ENCODE measurements at places on chromosomes 7 and 10.
A peak's percentile ranks its signal among the peaks of the same experiment; 100 is the strongest.

DNA sequence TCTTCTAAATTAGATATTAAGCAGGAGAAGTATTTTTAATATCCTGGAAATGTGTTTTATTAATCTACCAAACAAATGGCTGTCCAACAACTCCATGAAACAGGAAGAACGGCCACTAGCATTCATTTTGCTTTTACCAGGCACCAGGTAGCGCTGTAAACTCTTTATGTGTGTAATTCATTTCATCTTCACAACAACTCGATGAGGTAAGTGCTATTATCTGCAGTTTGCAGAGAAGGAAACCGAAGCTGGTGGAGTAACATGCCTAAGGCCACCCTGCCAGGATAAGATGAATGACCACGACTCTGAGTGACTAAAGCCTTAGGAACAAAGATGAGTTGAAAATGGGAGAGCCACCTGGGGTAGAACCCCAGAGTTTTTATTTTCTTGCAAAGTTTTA is 101.2 kb downstream of the KIAA1217 start:
- no peak for DNase-seq

- no peak for DNase-seq
These were observed 37.3 kb downstream of the HBP1 start for GRCh38 chr7:107206136-107206535.

- DNase-seq: no peak
These were observed 140.4 kb upstream of the NPY start for GRCh38 chr7:24143547-24143946.

DNA sequence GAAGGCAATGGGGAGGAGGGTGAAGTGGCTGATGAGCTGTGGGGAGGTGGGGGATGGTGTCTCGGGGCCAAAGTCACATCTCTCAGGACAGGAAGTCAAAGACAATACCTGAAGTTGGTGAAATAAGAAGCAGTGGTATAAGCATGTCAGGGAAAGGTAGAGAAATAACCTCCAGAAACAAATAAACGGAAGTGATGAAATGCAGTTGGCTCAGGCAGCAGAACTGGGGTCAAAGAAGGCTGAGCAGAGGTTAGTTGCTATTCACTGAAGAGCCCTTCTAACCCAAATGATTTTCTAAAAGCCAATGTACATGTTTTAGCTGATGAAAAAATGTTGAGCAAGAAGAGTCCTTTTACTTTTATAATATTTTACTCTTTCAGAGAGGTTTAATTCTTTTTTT is 78.6 kb upstream of the ADRB1 start:
- DNase-seq: no peak

DNA sequence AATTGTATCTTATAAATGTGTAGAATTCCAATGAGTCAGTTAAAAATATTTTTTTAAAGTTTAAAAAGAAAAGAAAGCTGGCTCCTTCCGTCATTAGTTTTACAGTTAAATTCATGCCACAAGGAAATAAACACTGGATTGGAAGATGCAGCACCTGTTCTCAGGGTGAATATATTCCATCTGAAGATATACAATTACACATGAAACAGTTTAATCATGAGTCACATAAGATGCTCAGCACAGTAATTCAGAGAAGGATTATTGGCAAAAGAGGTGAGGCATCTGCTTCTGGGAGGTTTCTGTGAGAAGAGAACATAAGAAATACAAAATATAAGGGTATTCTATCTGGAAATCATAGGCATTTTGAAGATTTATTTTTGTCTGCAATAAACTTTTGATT is 376.5 kb upstream of the SORCS1 start:
- no peak for DNase-seq

DNA sequence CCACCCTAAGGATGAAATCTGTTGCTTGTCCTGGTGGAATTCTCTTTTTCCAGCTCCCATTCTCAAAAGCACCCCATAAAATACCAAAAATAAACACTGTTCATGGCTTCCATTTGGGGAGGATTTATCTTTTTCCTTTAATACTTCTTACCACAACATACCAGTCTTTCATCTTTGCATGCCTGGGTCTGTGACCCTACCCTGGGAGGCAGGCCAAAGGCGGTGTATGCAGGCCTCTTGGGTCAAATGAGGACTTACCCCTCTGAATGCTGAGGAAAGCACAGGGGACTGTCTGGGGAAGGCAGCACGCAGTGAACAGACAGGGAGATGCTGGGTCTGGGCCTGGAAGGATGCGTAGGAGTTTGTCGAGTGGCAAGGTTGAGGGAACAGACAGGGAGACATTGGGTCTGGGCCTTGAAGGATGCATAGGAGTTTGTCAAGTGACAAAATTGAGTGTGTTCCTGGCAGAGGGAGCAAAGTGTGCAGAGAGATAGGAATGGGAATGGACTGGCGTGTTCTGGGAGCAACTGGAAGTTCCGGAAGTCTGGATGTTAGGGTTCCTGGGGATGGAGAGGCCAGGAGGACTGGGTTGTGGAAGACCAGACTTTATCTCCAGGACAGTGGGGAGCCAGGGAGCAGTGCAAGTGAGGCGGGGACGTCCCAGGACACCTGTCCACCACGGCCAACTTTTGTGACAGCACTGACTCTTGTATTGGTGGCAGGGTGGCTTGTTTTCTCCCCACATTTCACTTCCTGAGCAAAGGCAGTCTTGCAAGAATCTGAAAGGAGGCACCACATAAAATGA is 40.8 kb downstream of the MYL10 start:
- no peak for DNase-seq

GRCh38 chr10:119443970-119444660 is 98.4 kb downstream of the RGS10 start:
- DNase-seq: no peak

GRCh38 chr10:74981831-74982633 is 129.4 kb upstream of the SAMD8 start:
- DNase-seq: no peak

- DNase-seq: no peak
These were observed 93.5 kb downstream of the PAXIP1 start for GRCh38 chr7:154909241-154910105.

DNA sequence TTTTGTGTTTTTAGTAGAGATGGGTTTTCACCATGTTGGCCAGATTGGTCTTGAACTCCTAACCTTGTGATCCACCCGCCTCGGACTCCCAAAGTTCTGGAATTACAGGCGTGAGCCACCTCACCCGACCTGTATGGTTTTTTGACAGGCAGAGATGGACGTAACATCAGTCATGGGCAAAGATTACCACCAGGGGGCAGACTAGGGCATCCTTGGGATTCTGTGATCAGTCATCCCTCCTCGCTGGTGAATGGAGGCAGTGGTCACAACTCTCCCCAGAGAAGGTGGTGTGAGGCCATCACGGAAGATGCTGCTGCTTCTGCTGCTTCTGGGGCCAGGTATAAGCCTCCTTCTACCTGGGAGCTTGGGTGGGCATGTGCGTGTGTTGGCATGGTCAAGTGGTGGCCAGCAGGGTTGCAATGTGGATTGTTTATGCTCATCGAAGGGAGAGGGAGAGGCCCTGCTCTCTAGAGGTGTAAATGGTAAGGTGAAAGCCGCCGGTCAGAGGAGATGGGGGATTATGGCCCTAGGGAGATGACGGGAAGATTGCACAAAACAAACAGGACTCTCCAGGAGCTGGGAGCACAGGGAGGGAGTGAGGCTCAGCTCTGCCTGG is 122.7 kb upstream of the PRSS1 start:
- DNase-seq: peak; percentile 4

- DNase-seq: no peak
These were observed 67.5 kb downstream of the PWWP2B start for GRCh38 chr10:132464256-132465192.

GRCh38 chr7:106039486-106040060 is 72.5 kb downstream of the SYPL1 start:
- DNase-seq: no peak

- DNase-seq: no peak
These were observed 337.6 kb downstream of the CCSER2 start for GRCh38 chr10:84665883-84666463.

GRCh38 chr7:4174451-4174850 is 507.6 kb upstream of the FOXK1 start:
- DNase-seq: no peak

GRCh38 chr7:155276800-155277375 is 20.8 kb upstream of the INSIG1 start:
- no peak for DNase-seq

DNA sequence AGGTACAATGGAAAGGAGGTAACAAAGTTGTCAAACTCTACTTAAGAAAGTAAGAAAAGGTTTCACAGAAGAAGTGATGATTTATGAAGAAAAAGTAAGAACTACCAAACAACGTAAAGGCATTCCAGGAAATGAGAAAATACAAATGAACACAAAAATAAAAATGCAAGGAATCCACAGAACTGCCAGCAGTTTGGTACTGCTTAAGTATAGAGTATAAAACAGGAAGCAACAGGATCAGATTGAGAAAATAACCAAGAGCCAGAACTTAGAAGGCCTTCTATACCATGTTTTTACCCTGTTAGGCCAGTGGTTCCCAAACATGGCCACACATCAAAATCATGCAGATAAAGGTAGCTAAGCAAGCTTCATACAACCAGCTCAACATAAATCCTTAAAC is 9.2 kb downstream of the NDUFA5 start:
- no peak for DNase-seq

DNA sequence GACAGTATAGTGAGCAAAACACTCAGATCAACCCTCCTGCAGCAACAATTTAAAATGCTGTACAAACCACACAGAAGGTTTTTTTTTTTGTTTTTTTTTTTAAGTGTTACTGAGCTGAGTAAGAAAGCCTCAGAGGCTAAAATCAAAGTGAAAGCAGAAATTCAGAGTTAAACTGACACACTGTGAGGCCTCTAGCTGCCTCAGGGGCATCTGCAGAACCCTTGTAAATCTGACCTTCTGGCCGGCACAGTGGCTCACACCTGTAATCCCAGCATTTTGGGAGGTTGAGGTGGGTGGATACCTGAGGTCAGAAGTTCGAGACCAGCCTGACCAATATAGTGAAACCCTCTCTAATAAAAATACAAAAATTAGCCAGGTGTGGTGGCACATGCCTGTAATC is 7.4 kb upstream of the GNA12 start:
- DNase-seq: no peak

GRCh38 chr7:1200045-1200444 is 32.6 kb upstream of the UNCX start:
- no peak for DNase-seq

GRCh38 chr7:6530626-6531491 is 20.4 kb downstream of the GRID2IP start:
- no peak for DNase-seq

DNA sequence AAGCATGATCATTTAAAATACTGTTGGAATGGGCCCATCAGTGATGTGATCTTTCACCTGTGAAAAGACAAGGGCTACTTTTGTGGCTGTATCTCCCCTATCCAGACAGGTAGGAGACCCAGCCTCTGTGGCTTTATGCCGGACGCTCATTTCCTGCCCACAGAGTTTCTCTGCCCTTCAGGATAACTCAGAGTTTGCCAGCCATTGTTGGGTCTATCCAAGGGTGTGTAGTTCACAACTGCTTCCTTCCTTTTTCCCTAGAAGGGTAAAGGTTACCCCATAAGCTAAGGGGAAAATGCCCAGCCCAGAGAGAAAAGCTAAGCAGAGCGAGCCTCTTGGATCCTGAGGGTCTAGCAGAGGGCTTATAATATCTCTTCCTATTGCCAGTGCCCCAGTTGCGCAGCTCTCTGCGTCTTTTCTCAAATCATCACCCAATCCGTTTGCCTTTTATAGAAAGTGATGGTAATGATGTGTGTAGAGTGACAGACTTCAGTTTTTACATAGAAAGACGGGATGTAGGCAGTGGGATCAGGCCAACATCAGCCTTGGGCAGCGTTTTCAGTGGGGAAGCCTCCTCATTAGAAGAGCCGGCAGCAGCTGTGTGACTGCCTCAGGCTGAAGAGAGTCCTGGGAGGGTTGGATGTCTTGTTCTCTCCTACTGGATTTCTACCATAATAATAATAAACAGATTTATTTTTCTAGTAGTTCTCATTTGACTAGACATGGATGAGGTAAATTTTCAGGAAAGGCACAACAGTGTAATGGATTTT is 80.5 kb downstream of the MET start:
- DNase-seq: no peak

- no peak for DNase-seq
These were observed 39.3 kb upstream of the DUSP5 start for GRCh38 chr10:110458266-110458920.

- no peak for DNase-seq
These were observed 29.9 kb downstream of the GDI2 start for GRCh38 chr10:5783300-5783699.

- no peak for DNase-seq
These were observed 82.0 kb downstream of the ARL4A start for GRCh38 chr7:12769444-12769843.

DNA sequence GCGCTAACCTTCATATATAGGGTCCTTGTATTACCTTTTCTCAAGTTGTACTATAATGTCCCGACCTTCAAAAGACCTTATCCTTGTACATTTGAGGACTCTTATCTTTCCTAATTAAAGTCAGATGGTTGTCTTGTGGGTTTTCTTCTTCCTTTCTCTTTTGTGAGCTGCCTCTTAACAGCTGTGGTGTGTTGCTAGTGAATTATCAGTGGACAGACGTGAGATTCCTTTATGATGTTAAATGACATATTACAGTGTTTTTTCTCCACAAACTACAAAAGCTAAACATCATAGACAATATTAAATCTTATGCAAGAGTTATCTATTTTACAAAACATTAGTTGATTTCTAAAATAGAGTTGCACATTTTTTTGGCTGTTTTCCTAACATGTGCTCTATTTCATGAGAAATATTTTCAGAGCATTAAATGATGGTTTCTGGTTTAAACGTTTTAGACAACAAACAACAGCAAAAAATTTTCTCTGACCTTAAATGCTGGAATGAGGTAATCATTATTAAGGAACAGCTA is 272.2 kb upstream of the NPVF start:
- no peak for DNase-seq

DNA sequence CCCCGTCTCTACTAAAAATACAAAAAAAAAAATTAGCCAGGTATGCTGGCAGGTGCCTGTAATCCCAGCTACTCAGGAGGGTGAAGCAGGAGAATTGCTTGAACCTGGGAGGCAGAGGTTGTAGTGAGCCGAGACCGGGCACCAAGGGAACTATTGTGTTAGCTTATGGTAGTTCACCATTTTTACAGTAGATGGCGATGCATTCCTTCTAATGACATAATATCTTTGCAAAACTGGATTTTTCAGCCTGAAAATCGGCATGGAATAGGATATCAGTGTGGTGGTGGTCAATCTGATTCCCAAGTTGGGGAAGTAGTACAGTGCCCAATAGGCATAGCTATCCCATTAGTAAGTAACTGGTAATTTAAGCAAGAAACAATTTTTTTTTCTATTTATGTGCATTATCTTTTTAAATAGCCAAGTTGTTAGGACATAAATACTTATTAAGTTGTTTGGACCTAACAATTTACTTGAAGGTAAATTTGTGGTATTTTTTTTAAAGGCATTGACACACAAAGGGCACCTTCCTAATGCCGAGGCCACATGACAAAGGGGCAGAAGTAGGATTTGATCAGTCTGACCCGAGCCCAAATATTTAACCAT is 17.6 kb upstream of the IMPDH1 start:
- DNase-seq: no peak

- no peak for DNase-seq
These were observed 266.9 kb downstream of the USP6NL start for GRCh38 chr10:11344550-11344949.

DNA sequence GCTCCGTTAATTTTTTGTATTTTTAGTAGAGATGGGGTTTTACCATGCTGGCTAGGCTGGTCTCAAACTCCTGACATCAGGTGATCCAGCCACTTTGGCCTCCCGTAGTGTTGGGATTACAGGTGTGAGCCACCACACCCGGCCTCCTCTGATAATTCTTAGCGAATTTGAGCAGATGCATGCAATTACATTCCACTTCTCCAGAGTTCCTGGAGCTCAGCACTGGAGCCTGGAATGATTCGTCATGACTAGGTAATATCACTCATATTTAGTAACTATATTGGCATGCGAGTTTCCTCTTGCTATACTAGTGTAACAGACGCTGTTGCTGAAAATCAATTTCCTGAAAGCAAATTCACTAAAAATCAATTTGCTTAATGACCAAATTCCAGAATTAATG is 86.8 kb downstream of the MKX start:
- DNase-seq: no peak
